ENCODE measurements at places on chromosomes 5 and 9. TPM values are rescaled to one million over a fixed set of nuclear protein-coding genes. Genes with fewer than 3 reads are reported as not detected.

KCNV2 gene
- not detected for total RNA-seq

FREM1 gene
- total RNA-seq: 2.5 TPM

HAVCR2 gene
- total RNA-seq: 1.7 TPM

ADAMTSL2 gene
- total RNA-seq: 2.3 TPM

VDAC1 gene
- 423 TPM for total RNA-seq

SPINK4 gene
- total RNA-seq: not detected

FCN1 gene
- total RNA-seq: 1.1 TPM

NDST1 gene
- 156 TPM for total RNA-seq

PCDHA5 gene
- 0.20 TPM for total RNA-seq

ZBTB26 gene
- 2.6 TPM for total RNA-seq

C5orf63 gene
- total RNA-seq: 6.4 TPM

FOCAD gene
- total RNA-seq: 39.5 TPM

TTC39B gene
- 5.9 TPM for total RNA-seq

FAM13B gene
- 24.8 TPM for total RNA-seq

ZNF618 gene
- 1.7 TPM for total RNA-seq

GALNT12 gene
- total RNA-seq: 0.25 TPM

N4BP3 gene
- 2.1 TPM for total RNA-seq

NRG2 gene
- 3.5 TPM for total RNA-seq

MXD3 gene
- total RNA-seq: 3.3 TPM

SLC9A3 gene
- 3.8 TPM for total RNA-seq
